Renal pelvis (tissue), 12 donors: ENCODE measurements at places on chromosomes 12 and 14.

DNA sequence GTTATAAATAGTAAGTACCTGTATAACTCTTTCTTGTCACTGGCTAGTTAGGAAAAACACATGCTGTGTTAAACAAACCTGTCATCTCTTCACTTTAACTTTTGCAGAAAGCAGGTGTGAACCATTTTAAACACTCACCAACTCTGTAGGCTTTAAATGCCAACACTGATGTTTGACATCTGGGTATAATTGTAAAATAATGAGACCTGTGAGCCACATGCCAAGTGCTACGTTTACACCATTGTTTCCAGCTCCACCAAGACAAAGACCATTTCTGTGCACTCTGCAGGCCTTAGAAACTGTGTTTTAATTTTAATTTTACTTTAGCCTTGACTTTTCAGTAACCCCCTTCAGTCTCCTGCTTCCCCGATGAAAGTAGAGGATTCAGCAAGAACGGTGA, 11.0 kb downstream of the TPH2 start:
- DNase-seq = no peak

- no peak for DNase-seq
Measured at GRCh38 chr12:68614105-68614679, 3.5 kb downstream of the RAP1B start.

DNA sequence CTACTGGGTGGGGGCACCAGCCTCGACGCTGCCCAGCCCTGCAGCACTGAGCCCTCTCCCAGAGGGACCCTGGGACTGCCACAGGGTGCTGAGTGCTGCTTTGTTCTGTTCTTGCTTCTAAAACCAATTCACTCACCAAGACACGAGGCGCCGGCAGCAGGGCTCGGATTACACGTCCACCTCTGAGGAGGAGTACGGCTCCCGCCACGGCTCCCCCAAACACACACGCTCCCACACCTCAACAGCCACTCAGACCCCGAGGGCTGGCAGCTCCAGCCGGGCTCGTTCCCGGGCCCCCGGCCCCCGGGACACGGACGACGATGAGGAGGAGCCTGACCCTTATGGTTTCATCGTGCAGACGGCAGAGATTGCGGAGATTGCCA, 24.3 kb downstream of the CEP170B start:
- no peak for DNase-seq

DNA sequence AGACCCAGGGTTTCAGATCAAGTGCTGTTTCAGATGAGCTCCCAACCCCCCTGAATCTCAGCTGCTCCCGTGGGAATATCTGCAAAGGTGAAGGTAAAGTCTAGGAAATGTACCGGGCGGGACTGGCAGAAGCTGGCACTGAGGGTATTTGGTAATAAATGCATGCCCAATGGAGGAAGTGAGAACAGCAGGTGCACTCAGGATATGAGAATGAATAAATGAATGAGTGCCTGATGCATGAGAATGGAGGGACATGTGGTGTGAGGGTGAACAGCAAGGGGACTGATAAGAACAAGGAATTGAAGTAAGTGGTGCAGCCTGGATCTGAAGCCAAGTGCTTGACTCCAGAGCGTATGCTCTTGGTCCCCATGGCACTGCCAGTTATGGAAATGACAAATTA, 11.6 kb downstream of the RAPGEF3 start:
- no peak for DNase-seq

DNA sequence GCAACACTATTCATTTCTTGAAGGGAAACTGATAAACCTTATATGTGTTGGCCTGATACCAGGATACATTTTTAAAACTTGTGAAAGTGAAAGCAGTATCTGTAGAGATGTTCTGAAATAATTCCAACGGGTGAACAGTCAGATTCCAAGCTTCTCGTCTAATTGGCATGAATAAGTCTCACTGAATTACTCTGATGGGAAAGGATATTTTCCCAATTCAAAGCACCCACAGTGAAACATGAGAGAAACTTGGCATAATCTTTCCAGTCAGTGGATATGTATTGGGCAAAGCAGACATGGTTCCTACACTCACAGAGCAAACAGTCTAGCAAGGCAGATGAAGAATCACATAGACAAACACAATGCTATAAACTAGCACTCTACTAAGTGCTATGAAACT, 413.1 kb downstream of the MED13L start:
- no peak for DNase-seq

- DNase-seq = no peak
Measured at GRCh38 chr14:53549956-53550355, 396.8 kb upstream of the DDHD1 start.

DNA sequence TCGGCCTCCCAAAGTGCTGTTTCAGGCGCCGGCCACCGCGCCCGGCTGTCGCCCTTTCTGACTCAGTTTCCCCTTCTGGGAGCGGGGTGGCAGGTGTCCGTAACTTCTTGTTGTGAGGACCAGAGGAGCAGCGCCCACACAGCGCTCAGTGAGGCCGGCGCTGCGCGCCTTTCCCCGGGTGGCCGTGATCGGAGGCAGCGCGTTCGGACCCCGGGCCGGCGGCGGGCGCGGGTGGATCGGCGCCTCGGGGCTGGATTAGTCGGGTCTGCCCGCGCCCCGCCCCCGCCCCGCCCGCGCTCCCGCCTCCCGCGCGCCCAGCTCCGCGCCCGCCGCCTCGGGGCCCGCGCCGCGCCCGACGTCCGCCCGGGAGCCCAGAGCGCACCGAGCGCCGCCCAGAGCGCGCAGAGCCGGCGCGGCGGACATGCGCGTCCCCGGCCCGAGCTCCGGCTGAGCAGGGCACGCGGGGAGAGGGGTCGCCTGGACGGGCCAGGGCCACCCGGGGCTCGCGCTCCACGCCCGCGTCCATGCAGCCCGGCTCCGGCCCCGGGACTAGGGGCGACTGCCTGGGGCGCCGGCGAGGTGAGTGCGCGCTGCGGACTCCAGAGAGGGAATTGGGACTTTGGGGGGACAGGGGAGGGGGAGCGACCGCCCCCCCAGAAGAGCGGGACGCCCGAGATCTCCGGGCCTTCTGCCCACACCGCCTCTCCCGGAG, 50.6 kb downstream of the LRCOL1 start:
- DNase-seq = no peak

GRCh38 chr12:106022568-106023012, 116.2 kb downstream of the NUAK1 start:
- DNase-seq = peak; percentile 75

GRCh38 chr12:57016348-57016747, at the start of gene TAC3:
TSS of gene TAC3 (minus strand) at chr12:57016529. CDS start at chr12:57015797, 732 bp downstream.
- no peak for DNase-seq

- no peak for DNase-seq
Measured at GRCh38 chr12:91722072-91722471, 423.6 kb downstream of the BTG1 start.

DNA sequence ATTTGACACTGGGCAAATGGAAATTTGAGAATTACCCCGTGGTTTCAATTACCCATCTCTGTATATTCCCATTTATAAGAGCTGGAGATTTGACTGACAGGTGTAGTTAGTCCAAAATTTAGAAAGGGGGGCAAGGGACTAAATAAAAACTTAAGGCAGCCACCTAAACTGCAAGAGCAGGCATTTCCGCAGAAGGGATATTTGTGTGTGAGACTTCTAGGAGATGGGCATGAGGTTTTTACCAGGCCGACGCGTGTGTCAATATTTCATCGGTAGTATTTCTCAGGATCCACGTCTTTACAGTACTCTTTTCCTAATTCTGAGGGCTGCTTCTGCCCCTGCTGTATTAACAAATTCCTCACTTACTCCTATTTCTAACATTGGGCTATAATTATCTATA, 1.4 kb downstream of the FAR2 start:
- no peak for DNase-seq

GRCh38 chr12:51183816-51184215, 10.9 kb upstream of the TFCP2 start:
- DNase-seq = peak; percentile 67

DNA sequence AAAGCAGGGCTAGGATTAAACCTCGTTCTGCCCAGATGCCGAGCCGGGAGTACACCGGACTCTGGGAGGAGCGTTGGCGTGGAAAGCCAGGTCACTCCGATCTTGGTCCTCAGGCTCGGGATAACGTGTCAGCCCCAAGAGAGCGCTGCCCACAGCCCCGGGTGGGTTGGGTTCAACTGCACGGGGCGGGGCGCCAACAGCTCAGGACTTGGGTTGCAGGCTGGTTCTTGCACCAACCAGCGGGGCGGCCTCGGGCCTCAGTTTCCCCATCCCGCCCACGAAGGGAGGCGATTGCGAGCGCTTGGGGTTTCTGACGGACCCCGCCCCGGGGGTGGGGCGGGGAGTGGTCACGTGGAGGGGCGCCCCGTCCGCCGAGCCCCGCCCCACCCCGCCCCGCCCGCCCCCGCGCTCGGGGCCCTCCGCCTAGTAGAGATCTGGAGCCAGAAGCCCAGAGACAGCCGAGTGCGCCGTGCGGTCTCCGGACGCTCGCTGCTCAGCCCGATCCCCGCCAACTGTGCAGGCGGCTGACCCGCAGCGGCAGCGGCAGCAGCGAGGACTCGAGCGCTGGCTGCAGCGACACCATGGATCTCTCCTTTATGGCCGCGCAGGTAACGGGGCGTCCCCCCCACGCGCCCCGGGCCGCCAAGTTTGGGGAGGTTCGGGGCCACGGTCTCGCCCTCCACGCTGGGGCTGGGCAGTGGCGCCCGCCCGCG, at the start of gene C14orf132:
C14orf132 (plus strand) TSS at position 443 of the 713 bp plus-strand sequence; CDS start at position 582, 139 bp downstream.
- peak; percentile 48 for DNase-seq

GRCh38 chr12:61397668-61398067, 862.5 kb upstream of the USP15 start:
- no peak for DNase-seq

DNA sequence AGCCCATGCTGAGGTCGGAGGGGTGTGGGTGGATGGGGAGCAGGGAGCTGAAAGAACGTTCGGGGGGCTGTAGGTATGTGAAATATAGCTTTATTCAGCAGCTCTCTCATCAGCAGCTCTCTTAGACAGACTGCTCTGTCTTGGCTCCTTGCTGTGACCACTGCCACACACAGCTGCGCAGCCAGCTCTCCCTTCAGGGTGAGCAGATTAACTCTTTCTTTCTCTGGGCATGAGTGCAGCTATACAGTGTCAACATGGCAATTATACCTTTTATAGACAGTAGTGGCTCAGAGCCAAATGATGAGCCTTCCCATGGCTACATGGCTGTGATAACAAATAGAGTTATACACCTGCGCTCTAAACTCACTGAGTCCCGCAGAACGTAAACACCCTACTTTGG, 137.7 kb upstream of the NEDD1 start:
- no peak for DNase-seq

- no peak for DNase-seq
Measured at GRCh38 chr12:131732-132495, 65.3 kb downstream of the IQSEC3 start.

- DNase-seq = no peak
Measured at GRCh38 chr12:70059373-70059772, 183.9 kb upstream of the CNOT2 start.

GRCh38 chr12:115000038-115000437, 316.1 kb upstream of the TBX3 start:
- no peak for DNase-seq

- no peak for DNase-seq
Measured at GRCh38 chr14:21264025-21264801, 5.0 kb downstream of the HNRNPC start.

- no peak for DNase-seq
Measured at GRCh38 chr12:8553088-8553627, 12.5 kb upstream of the CLEC4E start.

- DNase-seq = no peak
Measured at GRCh38 chr14:23209651-23210423, 26.4 kb upstream of the SLC7A8 start.

- DNase-seq = no peak
Measured at GRCh38 chr12:39772821-39773259, 153.2 kb upstream of the ABCD2 start.

- no peak for DNase-seq
Measured at GRCh38 chr12:67519484-67520433, 128.8 kb upstream of the DYRK2 start.

DNA sequence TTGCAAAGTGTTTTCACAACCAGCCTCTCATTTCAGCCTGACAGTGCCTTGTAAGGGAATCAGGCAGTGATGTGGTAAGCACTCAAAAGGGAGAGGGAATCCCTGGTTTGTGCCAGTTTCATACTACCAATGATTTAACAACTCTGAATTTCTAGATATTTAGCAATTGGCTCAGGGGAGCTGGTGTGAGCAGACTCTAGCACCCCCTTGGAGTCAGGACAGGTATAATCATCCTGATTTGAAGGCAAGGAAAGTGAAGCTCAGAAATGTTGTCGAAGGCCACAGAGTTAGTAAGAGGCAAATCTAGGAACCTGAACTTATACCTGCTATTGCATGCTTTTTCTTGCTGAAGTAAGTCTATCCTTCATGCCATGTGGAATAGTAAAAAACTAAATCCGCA, 63.1 kb upstream of the DACT1 start:
- no peak for DNase-seq

GRCh38 chr14:104792101-104792884, 3.3 kb downstream of the AKT1 start:
- no peak for DNase-seq

- no peak for DNase-seq
Measured at GRCh38 chr12:54159589-54159988, 29.2 kb downstream of the SMUG1 start.

DNA sequence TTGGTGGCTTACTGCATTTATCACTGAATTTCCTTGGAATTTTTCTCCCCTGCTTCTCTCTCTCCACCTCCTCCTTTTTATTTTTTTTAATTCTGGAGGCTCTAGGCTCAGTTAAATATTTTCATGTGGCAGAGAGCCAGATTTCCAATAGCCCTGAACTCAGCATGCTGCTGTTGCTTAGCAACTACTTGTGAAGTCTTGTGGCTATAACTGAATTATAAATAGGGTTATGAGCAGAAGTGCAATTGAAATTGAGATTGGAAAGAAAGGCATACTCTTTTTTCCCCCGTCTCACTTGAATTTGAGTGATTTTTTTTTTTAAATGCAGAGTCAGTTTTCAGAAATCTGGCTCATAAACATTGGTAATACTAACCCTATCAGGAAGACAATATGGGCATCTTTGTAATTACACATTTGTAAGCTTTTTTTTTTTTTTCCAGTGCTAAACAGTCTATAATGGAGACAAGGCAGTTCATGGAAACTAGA, 38.3 kb downstream of the ATF7IP start:
- DNase-seq = peak; percentile 85

- no peak for DNase-seq
Measured at GRCh38 chr12:95239216-95239615, 21.6 kb downstream of the VEZT start.

- peak; percentile 93 for DNase-seq
Measured at GRCh38 chr14:22887260-22887989, 4.4 kb downstream of the REM2 start.

DNA sequence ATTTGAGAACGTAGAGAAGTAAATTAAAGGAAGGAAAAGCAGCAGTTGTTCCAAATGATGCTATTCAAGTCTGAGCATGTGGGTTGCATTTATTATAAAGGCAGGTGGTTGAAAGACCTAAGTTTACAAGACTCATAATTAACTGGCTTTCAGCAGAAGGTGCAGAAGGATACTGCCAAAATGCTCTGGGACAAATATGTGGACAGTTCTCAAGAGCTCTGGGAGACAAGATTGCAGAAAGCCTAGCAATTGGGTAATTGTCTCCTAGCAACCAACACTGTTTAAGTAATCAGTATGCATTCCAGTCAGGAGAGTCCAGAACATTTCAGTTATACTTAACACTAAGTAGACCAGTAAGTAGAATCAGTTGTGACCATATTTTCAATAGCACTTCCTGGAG, 131.5 kb downstream of the GPR135 start:
- peak; percentile 68 for DNase-seq
